ENCODE measurements at places on chromosomes 1 and 21.

GRCh38 chr1:9793291-9793690 lies 30.5 kb downstream of the CLSTN1 start:
- no peak for DNase-seq

DNA sequence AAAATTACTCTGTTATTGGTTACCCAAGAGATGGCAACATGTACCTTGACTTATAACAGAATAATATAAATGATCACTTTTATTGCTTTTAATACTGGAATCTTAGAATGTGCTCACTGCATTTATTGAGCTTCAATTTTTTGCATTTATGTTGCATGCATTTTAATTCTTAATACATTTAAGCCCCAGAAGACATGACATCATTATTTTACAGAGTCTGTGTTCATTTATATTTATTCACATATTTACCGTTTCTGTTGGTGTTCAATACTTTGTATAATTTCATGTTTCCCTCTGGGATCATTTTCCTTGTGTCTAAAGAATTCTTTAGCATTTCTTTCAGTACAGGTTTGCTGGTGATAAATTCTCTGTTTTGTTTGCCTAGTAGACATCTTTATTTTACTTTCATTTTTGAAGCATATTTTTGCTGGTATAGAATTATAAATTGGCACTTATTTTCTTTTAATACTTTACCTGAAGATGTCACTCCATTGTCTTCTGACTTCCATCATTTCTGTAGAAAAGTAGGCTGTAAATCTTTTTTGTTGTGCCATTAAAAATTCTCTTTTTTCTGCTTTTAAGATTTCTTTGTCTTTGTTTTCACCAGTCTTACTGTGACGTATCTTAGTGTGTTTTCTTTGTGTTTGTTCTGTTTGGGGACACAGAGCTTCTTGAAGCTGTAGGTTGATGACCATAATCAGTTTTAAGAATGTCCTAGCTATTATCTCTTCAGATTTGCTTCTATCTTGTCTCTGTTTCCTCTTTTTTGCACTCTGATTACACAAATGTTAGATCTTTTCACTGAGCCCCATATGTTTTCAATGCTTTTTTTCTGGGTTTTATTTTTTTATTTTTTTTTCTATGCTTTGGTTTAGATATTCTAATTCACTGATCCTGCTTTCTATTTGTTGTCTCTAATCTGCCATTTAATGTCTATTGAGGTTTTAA lies 26.9 kb downstream of the DISP3 start:
- DNase-seq = no peak

DNA sequence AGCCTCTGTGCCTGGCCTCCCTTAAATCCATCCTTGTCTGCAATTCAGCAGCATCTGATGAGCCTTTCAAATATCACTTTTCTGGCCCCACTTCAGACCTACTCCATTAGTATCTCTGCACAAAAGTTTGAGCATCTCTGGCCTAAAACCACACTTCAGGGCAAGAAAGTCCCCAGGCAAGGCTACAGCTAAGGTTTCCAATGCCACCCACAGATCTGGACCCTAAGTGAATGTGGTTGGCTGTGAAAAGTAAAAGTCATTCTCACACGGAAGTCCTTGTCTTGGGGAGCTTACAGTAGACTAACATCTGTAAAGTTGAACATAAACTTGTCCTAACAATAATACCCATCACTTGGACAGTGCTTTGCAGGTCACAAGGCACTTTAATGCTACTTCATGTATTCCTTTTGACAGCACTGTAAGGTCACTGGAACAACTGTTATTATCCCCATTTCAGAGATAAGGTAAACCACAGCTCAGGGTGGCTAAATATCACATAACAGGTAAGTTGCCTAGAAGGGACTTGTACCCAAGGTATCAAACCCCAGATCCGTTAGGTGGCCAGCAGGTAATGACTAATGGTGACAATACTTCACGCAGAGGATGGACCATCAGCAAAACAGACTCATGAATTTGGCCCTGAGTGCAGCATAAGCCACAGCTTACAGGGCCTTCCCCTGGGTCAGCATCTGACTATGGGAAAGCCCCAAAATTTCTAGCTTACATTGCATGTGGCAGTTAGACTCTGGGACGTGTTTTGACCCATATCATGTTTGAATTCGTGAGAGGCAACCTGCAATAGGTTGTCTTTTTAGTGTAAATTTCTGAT lies 356.0 kb downstream of the HHAT start:
- DNase-seq = no peak

DNA sequence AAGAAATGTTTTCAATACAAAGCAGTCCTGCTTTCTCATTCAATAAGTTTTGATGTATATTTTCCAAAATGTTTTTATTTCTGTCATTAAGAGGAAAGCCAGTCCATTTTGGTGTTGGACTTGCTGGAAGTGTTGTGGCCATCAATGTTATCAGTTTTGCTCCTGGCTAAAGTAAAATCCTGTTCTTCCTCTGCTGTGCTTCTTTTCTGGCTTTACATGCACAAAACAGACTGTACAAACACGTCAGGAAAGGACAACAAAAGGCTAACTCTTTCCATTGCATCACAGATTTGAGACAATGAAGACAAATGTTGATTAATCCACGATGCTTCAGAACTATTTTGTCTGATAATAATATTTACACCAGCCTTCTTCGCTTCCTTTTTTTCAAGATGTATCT lies 735.4 kb downstream of the LTN1 start:
- DNase-seq = no peak

- peak; percentile 61 for DNase-seq
Observed at GRCh38 chr1:8018492-8019228, 7.4 kb downstream of the ERRFI1 start.

DNA sequence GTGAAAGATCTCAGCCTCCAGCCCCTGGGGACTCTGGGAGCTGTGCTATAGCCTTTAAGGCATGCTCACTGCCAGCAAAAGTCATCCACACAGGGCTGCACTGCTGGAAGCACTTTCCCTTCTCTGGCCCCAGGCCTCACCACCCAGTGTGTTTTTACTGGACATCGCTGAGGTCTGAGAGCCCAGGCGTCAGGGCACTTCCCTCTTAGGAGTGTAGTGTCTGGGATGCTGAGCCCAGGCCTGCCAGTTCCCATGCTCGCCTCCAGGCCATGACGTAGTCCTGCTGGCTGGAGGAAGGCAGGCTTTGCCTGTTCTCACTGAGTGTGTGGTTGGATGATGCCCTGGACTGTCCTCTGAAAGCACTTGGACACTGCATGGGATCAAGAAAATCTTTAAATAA lies 101.2 kb downstream of the GDAP2 start:
- no peak for DNase-seq

DNA sequence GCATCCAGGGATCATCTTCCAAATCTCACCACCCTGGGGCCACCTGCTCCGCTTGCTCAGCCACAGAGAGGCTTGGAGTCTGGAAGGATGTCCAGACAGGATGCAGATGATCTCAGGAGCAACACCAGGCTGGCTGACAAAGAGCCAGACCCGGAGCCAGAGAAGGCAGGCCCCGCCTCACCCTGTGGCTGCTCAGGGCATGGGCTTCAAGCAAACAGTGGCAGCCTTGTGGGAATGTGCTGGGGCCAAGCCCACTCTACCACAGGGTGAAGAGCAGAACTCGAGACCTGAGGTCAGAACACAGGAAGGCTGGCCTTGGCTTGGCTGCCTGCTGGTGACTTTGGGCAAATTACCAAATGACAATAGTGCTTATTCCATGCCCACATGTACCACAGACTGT lies 45.5 kb downstream of the MRPL37 start:
- no peak for DNase-seq

GRCh38 chr1:72284348-72285073 lies 2.2 kb upstream of the NEGR1 start:
- DNase-seq = peak; percentile 70

GRCh38 chr1:2499986-2500596 lies 24.0 kb downstream of the PLCH2 start:
- no peak for DNase-seq

- no peak for DNase-seq
Observed at GRCh38 chr1:43452789-43453441, 816 bp downstream of the HYI start.

GRCh38 chr1:161008869-161009510 lies 12.0 kb downstream of the F11R start:
- no peak for DNase-seq

DNA sequence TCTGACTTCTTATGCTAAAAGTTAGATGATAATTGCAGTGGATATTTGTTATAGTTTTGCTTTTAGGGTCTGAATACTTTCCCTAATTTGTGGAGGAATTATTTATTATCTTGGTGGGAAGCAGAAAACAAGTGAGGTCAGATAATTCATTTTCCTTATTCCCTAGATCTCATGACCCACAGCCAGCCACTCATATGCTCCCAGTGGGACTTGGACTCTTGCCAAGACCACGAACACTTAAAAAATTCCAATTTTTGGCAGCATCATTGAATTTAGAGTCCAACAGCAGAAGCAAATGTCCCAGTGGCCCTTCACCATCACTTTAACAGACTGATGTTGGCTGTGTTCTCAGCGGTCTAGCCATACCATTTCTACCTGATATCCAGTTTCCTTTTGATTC lies 204.2 kb downstream of the HMCN1 start:
- no peak for DNase-seq

- no peak for DNase-seq
Observed at GRCh38 chr1:154400381-154400801, 4.8 kb upstream of the IL6R start.

GRCh38 chr21:44506279-44507255 lies 33.4 kb downstream of the KRTAP10-1 start:
- no peak for DNase-seq

GRCh38 chr1:246302251-246302625 lies 204.8 kb downstream of the SMYD3 start:
- DNase-seq = no peak

GRCh38 chr1:39685071-39685470 lies 6.2 kb downstream of the HPCAL4 start:
- DNase-seq = no peak

- no peak for DNase-seq
Observed at GRCh38 chr21:39630827-39631226, 18.1 kb downstream of the B3GALT5 start.

DNA sequence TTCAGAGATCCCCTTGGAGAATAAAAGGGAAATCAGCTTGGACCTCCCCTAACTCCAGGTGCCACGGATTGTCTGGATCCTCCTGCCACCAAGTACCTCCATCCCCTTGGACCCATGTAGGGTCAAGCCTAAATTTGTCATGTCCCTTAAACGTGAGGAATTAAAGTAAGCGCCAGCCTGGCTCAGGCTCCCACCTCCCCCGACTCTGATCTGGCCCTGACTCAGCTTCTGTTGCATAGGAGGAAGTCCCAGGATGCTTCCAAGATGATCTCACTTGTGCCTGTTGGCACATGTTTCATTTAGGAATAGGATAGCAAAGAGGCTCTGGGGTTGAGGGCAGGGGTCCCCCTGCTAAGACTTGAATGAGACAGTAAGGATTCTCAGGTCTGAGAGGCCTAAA lies 231.9 kb upstream of the JUN start:
- DNase-seq = no peak

DNA sequence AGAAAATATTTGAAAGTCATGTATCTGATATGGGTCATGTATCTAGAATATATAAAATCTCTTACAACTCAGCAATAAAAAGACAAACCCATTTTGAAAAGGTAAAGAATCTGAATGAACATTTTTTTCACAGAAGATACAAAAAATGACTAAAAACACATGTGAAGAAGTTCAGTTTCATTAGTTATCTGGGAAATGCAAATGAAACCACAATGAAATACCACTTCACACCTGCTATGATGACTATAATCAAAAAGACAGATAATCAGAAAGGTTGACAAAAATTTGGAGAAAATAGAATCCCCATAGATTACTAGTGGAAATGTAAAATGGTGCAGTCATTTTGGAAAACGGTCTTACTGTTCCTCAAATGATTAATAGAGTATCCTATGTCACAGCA lies 631.0 kb downstream of the MRPL39 start:
- DNase-seq = no peak

- no peak for DNase-seq
Observed at GRCh38 chr1:12159816-12160215, 7.0 kb upstream of the TNFRSF1B start.

- DNase-seq = no peak
Observed at GRCh38 chr1:76294482-76295194, 220.1 kb downstream of the ST6GALNAC3 start.

DNA sequence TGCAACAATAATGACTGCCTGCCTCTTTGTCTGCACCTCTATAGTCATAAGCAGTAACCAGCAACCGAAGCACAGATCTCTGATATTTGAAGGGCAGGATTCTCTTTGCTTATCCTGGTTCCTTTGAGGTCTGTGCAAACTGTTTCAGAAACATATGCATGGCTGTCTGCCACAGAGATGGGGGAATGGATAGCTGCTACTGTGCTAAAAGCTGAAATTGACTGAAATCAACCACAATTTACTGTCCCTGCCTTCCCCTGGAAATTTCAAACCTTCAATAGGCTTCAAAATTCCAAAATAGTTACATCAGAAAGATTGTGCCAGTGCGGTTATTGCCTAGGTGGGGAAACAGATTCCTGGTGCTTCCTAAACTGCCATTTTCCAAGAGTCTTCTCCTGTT lies 136.8 kb upstream of the GORAB start:
- DNase-seq = no peak

- no peak for DNase-seq
Observed at GRCh38 chr1:231776757-231777062, 150.1 kb downstream of the DISC1 start.

DNA sequence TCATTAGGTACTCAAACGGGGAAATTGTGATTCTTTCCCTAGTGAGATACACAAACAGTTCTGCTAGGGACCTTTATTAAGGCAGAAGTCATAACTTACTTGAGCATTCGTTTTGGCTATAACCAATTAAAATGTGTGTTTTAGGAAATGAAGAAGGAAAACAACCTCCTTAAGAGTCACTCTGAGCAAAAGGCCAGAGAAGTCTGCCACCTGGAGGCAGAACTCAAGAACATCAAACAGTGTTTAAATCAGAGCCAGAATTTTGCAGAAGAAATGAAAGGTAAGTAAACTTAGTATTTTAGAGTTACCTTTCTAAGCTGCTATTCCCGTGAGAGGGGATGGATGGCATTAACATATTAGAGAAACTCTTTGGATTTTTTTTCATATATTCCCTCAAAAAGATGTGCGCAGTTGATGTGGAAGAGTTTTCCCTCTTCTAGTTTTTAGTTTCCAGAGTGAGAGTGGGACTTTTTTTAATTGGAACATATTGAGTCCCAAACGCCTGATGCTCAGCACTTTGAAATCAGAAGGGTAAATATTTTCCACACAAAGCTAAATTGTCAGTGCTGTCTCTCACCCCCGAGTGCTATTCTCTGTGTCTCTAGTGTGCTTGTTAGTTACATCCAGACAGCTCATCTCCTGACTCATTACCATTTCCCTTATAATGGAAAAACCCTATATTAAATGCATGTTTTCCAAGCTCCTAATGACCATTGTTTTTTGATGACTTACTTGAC lies 34.9 kb downstream of the CENPF start:
- DNase-seq = no peak

- no peak for DNase-seq
Observed at GRCh38 chr1:117231312-117231711, 20.6 kb upstream of the VTCN1 start.

DNA sequence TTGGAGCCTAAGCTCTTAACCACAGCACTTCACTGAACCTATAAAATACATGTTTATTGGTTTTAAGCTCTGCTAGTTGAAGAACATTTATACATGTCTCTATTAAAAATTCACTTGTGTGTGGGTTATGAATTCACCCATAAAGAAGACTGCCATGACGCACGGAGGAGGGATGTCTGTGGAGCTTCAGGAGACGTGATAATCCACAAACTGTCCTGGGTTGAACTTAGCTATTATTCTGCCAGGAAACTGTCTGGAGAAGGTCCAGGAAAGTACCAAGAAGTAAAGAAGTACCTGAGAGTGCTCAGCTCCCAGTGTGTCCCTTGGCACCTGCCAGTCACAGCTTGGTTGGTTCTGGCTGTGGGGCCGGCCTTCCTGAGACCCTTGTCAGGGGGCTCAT lies 56.3 kb downstream of the DDR2 start:
- no peak for DNase-seq

GRCh38 chr1:56200896-56201295 lies 378.5 kb downstream of the PLPP3 start:
- DNase-seq = no peak
